ENCODE measurements at places on chromosomes 7 and 10.

- peak; percentile 4 for DNase-seq
Observed at GRCh38 chr7:30285067-30285535, 704 bp downstream of the ZNRF2 start.

GRCh38 chr10:69073736-69074364, 14.1 kb upstream of the SRGN start:
- no peak for DNase-seq

DNA sequence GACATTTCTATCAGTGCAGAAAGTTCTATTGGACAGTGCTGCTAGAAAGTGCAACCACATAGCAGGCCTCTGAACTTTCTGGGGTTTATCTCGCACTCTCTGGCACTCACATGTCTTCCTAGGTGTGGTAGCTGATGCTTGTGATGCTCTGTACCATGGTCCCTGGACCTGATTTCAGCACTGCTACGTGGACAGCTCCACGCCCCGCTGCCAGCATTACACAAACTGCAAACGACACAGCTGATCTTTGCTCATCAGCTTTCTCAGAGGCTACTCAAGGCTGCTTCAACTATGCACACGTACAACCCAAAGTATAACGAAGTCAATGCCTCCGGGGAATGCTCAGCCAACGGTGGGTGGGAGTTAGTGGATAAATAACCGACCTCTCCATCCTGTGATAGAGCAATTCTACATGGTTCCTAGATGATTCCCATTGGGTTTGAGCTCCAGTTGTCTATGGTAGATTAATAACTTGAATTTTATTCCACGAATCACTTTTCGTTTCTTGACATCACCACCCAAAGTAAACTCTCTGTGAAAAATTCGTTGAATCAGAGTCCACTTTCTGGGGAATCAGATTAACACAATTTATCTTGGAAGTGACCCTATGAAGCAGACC, 302.5 kb downstream of the ACTR3B start:
- no peak for DNase-seq

- no peak for DNase-seq
Observed at GRCh38 chr7:28410628-28411531, 1.4 kb upstream of the CREB5 start.

DNA sequence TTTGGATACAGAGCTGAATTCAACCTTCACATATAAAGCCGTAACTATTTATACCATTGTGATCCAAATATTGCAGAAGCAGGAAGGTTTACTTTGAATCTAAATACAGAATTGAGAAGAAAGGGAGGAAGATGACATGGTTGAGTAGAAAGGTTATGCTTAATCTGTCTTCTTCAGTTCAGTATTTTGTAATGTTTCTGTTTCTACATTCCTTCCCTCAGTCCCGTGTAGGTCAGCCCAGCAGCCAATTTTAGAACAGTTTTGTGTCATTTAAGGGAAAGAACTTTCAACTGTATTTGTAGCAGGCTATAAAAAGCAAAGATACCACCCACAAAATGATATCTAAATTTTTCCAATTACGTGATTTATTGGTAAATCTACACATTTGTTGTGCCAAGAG, 97.4 kb downstream of the CPED1 start:
- no peak for DNase-seq

GRCh38 chr10:131683281-131683861, 217.4 kb upstream of the PPP2R2D start:
- DNase-seq = no peak

DNA sequence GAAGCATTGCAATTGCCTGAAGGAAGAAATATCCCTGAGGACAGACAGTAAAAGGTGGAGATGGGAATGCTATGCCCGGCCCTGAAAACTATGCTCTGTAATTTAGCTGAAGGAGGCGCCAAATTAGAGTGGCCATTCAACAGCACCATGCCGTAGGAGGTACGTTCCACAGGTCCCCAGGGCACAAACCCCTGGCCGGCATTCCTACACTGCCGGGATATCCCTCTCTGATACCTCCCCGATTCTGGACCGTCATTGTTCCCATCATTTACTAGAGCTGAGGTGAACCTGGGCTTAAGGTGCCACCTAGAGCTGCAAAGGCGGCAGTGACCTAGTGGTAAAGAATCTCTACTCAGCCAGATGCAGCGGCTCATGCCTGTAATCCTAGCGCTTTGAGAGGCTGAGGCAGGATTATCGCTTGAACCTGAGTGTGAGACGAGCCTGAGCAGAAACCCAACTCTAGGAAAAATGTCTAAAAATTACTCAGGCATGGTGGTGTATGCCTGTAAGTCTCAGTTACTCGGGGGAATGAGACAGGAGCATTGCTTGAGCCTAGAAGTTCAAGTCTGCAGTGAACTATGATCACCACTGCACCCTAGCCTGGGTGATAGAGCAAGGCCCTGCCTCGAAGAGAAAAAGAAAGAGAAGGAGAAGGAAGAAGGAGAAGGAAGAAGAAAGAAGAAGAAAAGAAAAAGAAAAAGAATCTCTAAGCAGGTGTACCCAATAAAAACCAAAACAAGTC, 53.0 kb upstream of the TNKS2 start:
- no peak for DNase-seq

DNA sequence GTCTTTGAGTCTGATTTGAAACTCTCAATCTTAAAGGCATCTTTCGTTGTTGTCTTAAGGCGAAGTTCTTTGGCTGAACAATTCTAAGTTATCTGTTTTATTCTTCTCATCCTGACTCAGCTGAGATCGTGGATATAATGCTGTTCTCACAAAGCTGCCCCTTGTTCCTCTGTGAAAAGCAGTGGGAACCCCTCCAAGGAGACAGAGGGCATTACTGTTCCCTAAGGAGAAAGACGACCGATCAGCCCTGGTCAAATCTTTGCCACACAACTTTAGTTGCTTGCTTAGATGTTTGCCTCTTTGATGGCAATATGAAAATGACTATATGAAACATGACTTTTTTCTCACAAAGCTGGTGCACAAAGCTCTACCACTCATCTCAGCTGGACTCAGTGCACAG, 1016.7 kb downstream of the REEP3 start:
- DNase-seq = no peak

GRCh38 chr10:75012471-75012870, 99.0 kb upstream of the SAMD8 start:
- DNase-seq = no peak

- no peak for DNase-seq
Observed at GRCh38 chr10:86786368-86786767, 29.9 kb downstream of the BMPR1A start.

DNA sequence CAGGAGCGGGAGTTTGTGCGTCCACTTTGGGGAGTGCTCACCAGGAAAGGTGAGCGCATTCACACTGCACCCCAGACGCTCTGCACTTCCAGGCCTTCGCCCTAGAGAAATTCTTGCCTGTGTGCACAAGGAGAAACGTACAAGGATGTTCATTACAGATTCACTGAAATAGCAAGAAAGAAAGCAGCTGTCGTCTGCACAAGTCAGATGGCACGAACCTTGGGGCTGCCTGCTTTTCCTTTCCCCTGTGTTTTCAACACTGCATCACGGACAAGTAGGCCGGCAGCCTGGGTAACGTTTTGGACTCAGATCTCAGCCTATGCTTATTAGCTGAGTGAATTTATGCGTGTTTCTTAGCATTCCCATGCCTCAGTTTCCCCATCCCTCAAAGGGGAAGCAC, 546.8 kb upstream of the FOXK1 start:
- no peak for DNase-seq

DNA sequence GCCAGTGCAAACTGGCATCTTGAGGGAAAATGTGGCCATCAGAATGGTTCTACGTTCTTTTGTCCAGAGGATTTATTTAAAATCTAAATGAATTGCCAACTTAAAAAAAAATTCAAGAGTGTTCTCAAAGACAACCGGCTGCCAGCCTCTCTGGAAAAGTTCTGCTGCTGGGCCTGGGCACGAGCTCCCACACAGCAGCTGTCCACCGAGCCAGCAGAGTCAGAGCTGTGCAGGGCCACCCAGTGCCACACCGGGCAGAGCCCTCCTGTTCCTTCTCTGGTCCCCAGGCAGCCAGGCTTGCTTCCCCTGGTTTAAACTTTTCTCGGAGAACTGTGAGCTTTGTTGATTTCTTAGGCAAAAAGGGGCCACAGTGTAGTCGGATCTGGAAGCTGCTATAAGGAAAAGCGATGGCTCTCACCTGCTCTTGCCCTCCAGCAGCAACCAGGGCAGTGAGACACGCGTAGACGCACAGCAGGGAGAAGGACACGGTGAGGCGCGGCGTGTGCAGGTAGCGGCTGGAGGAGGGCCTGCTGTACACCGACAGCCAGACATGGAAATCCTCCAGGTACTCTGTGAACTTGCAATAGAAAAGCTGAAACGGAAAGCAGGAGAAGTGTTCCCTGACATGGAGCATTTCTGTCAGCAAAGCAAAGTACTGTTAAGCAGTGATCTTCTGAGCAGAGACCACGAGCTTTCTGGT, 111.6 kb downstream of the PKD1L1 start:
- DNase-seq = no peak

DNA sequence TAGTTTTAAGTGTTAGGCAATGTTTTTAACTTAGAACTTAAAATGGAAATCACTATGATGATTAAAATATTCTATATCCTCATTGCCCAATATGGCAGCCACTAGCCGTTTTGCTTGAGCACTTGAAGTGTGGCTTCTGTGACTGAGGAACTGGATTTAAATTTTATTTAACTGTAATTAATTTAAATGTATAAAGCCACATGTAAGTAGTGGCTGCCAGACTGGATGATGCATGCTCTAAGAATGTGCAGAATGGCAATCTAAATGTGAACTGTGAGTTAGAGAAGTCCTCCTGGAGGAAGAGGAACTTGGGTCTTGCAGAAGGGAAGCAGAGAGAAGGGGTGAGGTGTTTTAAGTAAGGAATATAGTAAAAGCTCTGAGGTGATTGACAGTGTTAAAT, 451.4 kb downstream of the SUGCT start:
- DNase-seq = no peak

GRCh38 chr7:116433246-116433645, 66.3 kb upstream of the CAV2 start:
- no peak for DNase-seq

DNA sequence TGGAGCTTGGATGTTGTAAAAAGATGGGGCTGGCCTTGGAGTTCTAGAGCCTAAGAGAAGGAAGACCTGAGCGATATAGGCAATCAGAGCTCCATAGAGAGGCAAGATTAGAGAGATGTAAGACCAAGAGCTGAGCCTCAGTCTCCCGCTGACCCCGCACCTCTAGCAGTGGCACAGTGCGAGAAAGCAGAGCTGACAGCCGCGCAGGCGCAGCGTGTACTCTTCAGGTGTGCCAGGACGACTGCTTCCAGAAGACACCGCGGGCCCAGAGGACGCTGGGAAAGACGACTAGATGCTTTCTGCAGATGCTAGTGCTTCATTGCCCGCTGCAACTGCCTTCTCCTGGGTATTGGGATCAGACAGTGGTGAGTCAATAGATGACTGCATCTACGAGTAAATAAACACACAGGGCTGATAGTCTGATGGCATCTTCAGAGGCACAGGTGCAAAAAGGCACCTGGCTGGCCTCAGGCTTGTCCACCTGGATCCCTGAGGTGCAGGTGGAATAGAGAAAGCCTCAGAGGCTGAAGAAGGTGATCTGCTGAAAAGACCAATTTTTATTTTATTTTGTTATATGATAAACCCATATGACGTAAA, 38.1 kb upstream of the CCDC6 start:
- no peak for DNase-seq

DNA sequence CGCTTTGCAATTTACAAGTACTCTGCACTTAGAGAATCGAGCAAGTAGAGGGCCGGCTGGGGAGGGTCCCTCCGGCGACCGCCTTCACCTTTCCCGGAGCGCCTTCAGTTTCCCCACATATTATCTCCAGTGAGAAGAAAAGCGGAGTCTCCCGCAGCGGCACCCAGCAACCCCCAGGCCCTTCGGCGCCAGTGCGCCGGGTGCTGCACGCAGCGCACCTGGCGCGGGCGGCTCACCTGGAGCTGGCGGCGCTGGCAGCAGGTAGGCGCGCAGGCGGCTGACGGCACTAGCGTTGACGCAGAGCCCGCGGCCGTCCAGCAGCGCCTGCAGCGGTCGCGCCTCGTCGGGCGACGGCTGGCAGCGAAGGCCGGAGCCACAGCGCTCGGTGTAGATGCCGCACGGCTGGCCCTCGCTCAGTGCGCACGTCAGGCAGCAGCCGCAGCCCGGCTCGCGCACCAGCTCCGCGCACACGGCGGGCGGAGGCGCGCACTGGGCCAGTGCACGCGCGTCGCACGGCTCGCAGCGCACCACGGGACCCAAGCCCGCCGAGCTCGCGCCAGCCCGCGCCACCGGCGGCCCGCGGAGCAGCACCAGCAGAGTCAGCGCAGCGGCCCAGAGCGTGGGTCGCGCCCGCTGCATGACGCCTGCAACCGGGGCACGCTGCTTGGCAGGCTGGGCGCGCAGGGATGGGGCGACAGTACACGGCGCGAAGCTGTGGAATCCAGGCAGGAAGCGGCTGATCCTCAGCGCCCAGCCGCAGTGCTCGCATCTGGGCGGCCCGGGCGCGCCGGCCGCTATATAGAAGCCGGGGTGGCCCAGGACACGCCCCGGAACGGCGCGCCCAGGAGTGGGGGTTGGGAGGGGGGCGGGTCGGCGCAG, at the start of gene IGFBP3:
IGFBP3 (minus strand) TSS at position 771 of the 879 bp plus-strand sequence; CDS start at position 639, 132 bp downstream.
- DNase-seq = no peak

- DNase-seq = no peak
Observed at GRCh38 chr7:41955893-41956675, 253.2 kb upstream of the INHBA start.

DNA sequence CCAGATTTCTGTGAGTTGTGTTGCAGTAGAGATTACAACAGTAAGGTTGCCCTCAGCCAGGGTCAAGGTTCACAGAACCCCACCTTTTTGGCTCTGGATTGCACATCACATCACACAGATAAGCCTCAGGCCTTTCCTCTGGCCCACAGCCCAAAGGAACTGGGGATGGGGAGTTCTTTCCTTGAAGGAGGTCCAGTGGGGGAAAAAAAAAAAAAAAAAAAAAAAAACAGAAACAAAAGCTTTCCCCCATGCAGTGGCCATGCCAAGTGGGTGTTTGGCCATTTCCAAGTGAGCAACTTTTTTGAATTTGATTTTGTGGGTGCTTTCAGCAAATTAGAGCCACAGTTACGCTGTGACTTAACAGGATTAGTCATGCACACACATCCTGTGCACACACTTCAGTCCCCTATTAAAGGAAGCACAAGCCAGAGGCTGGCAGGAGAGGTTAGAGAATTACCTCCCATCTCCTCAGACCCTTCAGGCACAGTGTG, 79.3 kb upstream of the NANOS1 start:
- no peak for DNase-seq

- DNase-seq = no peak
Observed at GRCh38 chr7:113010377-113010776, 76.2 kb downstream of the GPR85 start.
